Skin of body (tissue), 3 donors: ENCODE measurements at places on chromosomes 6 and 20. TPM values are rescaled to one million over a fixed set of nuclear protein-coding genes. Genes with fewer than 3 reads are reported as not detected.

SLC22A16 gene
- total RNA-seq = 2.0 TPM

ELOVL2 gene
- total RNA-seq = 0.59 TPM

C6orf141 gene
- total RNA-seq = 7.5 TPM

IMPG1 gene
- not detected for total RNA-seq

DSP gene
- total RNA-seq = 467 TPM

C2 gene
- total RNA-seq = 4.9 TPM

TRIM31 gene
- total RNA-seq = not detected

SMIM8 gene
- 13.9 TPM for total RNA-seq

DNA sequence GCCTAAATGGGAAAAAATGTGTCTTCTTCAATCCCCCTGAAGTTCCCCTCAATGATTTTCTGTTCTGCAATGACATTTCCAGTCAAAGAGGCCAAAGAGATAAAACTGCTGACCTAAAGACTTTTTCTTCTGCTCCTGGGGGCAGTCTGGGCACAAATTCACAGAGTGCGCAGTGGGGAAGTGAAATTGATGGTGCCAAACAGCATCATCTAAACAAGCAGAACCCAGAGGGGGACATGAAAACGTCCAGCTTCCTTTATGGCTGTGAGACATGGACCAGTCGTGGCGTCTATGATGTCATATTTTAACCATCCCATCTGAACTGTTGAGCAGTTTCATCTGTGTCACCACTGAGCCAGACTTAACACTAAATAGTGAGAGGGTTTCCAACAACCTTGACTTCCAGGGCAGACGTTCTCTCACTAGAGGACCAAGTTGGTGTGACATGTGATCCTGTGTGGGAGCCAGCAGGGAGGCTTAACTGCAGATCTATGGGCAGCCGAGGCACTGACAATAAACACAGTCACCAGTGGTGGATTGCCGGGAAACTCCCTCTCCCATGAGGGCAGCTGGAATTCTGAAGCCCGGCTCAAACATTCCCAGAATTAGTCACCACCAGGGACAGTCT lies 12.4 kb downstream of the SCML4 start:
- DNase-seq = no peak

DNA sequence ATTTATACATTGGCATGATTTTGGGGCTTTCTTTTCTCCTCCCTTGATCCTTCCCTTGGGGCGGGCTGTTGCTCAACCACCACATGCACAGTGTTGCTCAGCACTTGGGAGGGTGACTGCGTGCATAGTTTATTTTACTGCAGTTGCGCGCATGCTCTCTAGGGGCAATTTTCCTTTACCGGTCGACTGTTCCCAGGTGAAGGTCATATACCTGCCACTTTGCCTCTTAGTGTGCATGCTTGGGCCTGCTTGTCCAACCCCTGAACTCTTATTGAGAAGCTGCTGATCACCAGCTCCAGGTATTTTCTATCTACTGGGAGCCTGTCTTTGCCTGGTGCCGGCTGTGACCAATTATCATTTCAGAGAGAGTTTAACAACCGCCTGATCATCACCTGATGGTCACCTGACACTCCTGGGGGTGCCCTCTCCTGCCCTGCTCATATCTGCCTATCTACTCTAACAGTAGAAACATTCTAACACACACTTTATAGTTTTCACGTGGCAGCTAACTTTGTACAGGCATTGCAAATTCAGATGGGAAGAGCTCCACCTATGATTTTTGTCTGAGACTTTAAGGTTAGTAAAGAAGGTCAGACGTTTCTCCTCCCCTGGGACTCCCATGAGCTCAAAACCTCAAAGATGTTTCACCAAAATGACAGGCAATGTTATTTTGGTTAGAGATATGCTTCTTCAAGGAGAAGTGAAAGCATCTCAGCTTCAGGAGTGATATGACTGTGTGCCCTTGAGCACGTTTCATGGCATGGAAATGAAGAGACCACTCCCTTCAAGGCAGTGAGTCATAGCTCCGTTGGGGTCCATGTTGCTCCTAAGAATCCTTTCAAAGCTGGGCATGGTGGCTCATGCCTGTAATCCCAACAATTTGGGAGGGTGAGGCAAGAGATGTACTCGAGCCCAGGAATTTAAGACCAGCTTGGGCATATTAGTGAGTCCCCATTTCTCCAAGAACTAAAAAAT lies 227.5 kb upstream of the MYLIP start:
- DNase-seq = no peak

GRCh38 chr6:2196079-2196679 lies 49.2 kb downstream of the GMDS start:
- peak; percentile 42 for DNase-seq

GRCh38 chr6:134619789-134620188 lies 301.9 kb upstream of the SGK1 start:
- no peak for DNase-seq

DNA sequence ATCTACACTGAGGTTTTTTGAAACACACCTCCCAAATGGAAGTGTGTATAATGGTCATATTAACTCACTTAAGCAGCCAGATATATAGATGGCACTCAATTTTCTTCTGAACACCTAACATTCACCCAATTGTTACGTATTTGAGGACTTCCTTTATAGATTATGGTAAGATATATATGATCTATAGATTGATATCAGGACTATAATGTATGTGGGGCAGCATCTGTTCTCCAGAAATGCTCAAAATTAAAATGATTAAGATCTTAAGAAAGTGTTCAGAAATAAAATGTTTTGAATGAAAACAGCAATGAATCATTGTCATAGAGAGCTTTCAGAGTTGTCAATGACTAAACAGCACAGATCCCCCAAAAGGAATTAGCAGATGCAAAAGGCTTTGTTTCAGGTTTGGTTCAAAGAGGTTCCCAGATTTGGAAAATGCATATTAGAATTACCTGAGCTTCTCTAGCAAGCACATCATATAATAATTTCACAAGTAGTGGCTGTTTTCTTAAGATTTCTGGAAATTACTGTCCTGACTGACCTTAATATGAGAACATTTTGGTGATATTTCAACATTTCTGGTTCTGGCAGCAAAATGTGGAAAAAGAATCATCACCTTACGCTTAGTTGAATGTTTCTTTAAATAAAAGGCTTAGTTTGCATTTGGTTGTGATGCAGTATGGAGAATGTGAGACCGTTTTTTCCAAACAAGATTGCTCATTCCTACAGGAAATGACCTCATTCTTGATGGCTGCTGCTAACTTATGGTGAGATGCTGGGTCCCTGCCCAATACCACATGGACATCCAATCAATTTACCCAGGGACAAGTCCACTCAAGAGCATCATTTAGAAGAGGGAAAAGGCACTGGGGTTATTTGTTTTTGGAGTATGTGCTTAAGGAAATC lies 31.5 kb downstream of the TRAF3IP2 start:
- peak; percentile 69 for DNase-seq

DNA sequence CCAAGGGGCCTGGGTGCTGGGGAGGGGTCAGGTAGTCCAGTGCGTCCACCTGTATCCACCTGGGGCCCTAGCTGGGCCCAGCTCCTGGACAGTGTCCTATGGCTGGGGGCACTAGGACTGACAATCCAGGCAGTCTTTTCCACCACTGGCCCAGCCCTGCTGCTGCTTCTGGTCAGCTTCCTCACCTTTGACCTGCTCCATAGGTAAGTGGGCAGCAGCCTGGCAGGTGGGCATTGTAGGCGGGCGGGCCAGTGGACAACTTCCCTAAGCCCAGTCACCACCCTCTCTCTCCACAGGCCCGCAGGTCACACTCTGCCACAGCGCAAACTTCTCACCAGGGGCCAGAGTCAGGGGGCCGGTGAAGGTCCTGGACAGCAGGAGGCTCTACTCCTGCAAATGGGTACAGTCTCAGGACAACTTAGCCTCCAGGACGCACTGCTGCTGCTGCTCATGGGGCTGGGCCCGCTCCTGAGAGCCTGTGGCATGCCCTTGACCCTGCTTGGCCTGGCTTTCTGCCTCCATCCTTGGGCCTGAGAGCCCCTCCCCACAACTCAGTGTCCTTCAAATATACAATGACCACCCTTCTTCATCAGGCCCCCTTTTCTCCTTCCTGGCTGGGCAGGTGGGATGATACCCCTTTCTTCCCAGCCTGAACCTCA lies 584 bp downstream of the C20orf141 start:
- DNase-seq = no peak

- no peak for DNase-seq
These were observed 736.5 kb downstream of the HACE1 start for GRCh38 chr6:104123227-104123626.

GRCh38 chr6:137589067-137589848 lies 95.1 kb upstream of the OLIG3 start:
- no peak for DNase-seq

DNA sequence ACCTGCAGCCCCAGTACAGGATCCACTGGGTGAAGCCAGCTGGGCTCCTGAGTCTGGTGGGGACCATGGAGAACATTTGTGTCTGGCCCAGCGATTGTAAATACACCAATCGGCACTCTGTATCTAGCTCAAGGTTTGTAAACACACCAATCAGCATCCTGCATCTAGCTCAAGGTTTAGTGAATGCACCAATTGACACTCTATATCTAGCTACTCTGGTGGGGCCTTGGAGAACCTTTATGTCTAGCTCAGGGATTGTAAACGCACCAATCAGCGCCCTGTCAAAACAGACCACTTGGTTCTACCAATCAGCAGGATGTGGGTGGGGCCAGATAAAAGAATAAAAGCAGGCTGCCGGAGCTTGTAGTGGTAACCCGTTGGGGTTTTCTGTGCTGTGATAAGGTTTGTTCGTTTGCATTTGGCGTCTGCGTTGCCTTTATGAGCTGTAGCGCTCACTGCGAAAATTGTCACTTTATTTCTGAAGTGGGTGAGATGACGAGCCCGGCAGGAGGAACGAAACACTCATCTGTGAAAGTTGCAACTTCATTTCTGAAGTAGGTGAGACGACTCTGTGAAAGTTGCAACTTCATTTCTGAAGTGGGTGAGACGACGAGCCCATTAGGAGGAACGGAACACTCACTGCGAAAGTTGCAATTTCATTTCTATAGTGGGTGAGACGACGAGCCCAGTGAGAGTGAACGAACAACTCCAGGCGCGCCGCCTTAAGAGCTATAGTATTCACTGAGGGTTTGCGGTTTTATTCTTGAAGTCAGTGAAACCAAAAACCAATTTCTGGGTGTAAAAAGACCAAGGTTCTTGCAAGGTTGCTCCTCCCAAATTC lies 31.1 kb downstream of the SERPINB6 start:
- no peak for DNase-seq
